ENCODE measurements at places on chromosomes 7 and 10.

DNA sequence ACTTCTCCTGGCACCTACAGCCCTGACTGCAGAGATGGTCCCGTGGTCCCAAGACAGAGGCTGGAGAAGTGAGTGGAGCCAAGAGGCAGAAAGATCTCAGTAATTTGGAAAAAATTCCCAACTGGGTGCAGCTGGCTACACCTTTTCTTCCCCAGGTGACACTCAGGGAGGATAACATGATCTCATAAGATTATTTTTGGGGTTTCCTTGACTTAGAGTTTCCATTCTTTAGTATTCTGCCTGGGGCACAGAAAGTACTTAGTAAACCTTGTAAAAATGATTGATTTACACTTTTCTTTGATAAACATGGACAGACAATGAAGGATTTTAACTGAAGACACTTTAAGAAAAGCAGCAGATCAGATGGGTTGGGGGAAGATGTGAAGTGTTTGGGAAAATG is 38.6 kb downstream of the HECW1 start:
- no peaks in the 10 kb centered on the region for H3K4me1 ChIP-seq
- H3K27ac ChIP-seq, result no peak overlapping the region
- H3K36me3 ChIP-seq, result no peaks in the 10 kb centered on the region
- no peaks in the 10 kb centered on the region for H3K27me3 ChIP-seq

- H3K4me3 ChIP-seq, result no peak overlapping the region
- peaks cover 10% of the 10 kb centered on the region for H3K4me1 ChIP-seq
- H3K27me3 ChIP-seq, result peaks cover 4% of the 10 kb centered on the region
Observed at GRCh38 chr7:12623885-12624498, 53.5 kb downstream of the SCIN start.

DNA sequence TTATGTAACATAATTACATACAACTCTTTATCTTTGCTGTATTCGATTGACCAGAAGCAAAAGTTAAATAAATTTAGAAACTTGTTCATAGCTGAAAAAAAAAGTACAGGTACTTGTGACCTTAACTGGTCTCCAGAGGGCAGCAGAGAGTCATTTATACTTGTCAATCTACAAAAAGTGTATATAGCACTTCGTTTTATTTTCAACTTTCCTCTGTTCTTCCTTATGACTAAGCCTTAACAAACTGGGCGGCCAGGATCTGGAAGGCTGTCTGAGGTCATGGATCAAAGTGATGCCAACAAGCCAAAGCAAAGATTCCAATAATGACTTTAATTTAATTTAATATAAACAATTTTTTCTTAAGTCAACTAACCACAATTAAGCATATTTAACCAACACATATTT is 29.8 kb downstream of the C10orf67 start:
- no peaks in the 10 kb centered on the region for H3K36me3 ChIP-seq
- no peaks in the 10 kb centered on the region for H3K4me1 ChIP-seq
- DNase-seq, result no peak
- no peak overlapping the region for H3K4me3 ChIP-seq
- H3K27me3 ChIP-seq, result no peaks in the 10 kb centered on the region

- H3K4me1 ChIP-seq, result peaks cover 21% of the 10 kb centered on the region
- peaks cover 2% of the 10 kb centered on the region for H3K27me3 ChIP-seq
- DNase-seq, result no peak
- H3K27ac ChIP-seq, result no peak overlapping the region
- no peak overlapping the region for H3K4me3 ChIP-seq
Observed at GRCh38 chr10:13740461-13740860, 153.7 kb downstream of the PRPF18 start.

- no peak for DNase-seq
- no peaks in the 10 kb centered on the region for H3K4me1 ChIP-seq
- no peaks in the 10 kb centered on the region for H3K36me3 ChIP-seq
- no peak overlapping the region for H3K4me3 ChIP-seq
- no peak overlapping the region for H3K27ac ChIP-seq
Observed at GRCh38 chr10:22758867-22759266, 44.5 kb upstream of the PIP4K2A start.

DNA sequence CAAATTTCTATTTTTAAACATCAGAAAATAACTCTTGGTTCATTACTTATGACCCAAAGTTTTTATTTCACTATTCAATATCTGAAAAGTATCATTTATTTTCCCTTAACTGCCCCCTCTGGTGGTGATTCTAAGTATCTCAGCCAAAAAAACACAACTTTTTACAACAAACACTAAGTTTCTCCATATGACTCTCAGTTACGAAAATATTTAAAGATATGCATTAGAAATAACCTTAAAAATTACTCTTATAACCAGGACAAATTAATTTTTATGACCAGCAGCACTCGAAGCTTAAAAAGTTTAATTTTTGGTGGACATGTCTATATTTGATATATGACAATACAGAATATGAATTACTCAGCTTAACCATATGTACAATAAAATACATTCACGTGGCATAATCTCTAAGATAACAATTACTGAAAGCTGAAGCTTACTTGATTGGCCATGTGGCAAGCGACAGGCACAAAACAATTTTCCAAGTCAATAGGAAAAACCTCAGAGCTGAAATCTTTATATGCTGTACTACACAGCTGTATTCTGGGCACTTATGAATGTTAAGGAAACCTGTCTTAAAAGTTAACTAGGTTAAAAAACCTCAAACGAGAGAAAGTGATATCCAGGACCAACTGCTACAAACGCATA is 2.3 kb downstream of the HNRNPA2B1 start:
- peaks cover 10% of the 10 kb centered on the region for H3K36me3 ChIP-seq
- peaks cover 20% of the 10 kb centered on the region for H3K4me1 ChIP-seq
- H3K27ac ChIP-seq, result peak overlapping the region; percentile 100

- peaks cover 1% of the 10 kb centered on the region for H3K27me3 ChIP-seq
- no peak overlapping the region for H3K4me3 ChIP-seq
- H3K4me1 ChIP-seq, result no peaks in the 10 kb centered on the region
- no peak overlapping the region for H3K27ac ChIP-seq
Observed at GRCh38 chr10:47353351-47353750, 5.2 kb downstream of the RBP3 start.

DNA sequence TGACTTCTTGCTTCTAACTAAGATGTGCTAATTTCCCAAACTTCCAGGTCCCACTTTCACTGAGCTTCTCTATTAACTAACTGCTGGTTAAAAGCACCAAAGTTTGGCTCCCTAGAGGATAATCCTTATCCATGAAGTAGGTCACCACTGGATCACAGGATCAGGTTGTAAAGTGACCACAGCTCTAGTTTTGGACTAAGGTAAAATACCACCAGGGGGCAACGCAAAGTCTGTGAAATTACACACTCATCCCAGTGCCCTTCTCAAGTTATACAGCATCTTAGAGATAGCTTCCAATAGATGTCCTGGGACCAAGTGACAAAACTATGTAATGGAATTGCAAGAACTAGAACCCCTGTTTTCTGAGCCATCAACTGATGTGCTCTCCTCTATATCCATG is 116.4 kb upstream of the ASAH2 start:
- no peaks in the 10 kb centered on the region for H3K4me1 ChIP-seq
- no peak for DNase-seq
- H3K27me3 ChIP-seq, result no peaks in the 10 kb centered on the region
- no peak overlapping the region for H3K4me3 ChIP-seq

GRCh38 chr10:66209025-66209424 is 716.8 kb upstream of the LRRTM3 start:
- H3K36me3 ChIP-seq, result no peaks in the 10 kb centered on the region
- H3K4me3 ChIP-seq, result no peak overlapping the region
- H3K27ac ChIP-seq, result no peak overlapping the region

DNA sequence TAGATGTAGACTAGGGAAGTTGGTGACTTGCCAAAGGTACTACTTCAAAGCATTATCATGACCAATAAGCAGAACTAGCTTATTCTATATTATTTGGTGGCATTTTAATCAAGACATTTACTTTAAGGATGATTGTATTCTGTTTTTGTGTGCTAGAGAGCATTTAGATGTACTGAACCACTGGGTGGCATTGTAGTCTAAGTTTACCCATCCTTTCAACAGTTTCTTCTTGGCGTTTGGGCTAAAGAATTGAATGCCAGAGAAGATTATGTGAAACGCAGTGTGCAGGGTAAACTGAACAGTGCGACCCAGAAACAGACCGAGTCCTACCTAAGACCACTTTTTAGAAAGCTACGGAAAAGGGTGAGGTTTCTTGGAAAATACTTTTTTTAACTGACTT is 26.8 kb downstream of the PRPF18 start:
- no peaks in the 10 kb centered on the region for H3K27me3 ChIP-seq
- DNase-seq, result no peak
- H3K27ac ChIP-seq, result no peak overlapping the region
- peaks cover 4% of the 10 kb centered on the region for H3K4me1 ChIP-seq
- H3K4me3 ChIP-seq, result no peak overlapping the region

GRCh38 chr10:123501148-123501547 is 165.0 kb upstream of the GPR26 start:
- peaks cover under 1% of the 10 kb centered on the region for H3K36me3 ChIP-seq
- no peak overlapping the region for H3K4me3 ChIP-seq
- DNase-seq, result no peak
- H3K27me3 ChIP-seq, result peaks cover 3% of the 10 kb centered on the region

DNA sequence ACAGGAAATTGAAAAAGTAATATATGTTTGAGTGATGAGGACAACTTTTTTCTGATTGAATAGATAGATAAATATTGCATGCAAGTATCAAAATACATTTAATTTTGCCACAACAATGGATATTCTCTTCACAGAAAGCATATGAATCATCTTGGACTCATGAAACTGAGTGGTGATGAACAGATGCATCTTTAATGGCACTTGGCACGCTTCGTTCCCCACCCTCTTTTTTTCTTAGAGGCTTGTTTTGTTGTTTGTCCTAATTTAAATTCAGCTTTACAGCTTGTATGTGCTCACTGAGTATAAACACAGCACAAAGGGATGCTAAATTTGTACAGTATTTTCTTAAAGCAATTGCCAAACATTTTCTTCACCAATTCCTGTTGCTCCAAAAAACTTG is 145.0 kb upstream of the YAE1 start:
- H3K4me3 ChIP-seq, result no peak overlapping the region
- DNase-seq, result no peak
- H3K27ac ChIP-seq, result no peak overlapping the region
- no peaks in the 10 kb centered on the region for H3K27me3 ChIP-seq
- H3K4me1 ChIP-seq, result peaks cover 2% of the 10 kb centered on the region

GRCh38 chr10:103739039-103739764 is 116.2 kb downstream of the SH3PXD2A start:
- no peak overlapping the region for H3K4me3 ChIP-seq
- peaks cover 5% of the 10 kb centered on the region for H3K27me3 ChIP-seq
- H3K4me1 ChIP-seq, result peaks cover 5% of the 10 kb centered on the region
- H3K36me3 ChIP-seq, result no peaks in the 10 kb centered on the region
- H3K27ac ChIP-seq, result no peak overlapping the region

DNA sequence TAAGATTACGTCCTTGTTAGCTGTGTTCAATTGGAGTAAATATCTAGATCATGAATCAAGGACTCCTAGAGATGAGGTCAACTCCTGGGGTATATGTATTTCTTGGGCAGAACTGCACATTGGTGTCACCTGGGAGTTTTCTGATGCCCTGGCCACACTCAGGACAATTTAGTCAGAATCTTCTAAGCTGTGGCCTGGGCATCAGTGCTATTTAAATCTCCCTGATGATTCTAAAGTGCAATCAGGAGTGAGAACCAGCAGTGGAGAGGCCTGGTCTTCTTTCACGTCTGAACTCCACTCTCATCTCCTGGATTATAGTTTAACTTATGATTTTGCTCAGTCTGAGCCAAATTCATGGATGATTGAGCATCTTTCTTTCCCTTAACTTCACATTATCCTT is 218.0 kb downstream of the BMPER start:
- no peak overlapping the region for H3K27ac ChIP-seq
- no peak overlapping the region for H3K4me3 ChIP-seq
- H3K36me3 ChIP-seq, result peaks cover 22% of the 10 kb centered on the region
- H3K4me1 ChIP-seq, result peaks cover 6% of the 10 kb centered on the region
- H3K27me3 ChIP-seq, result peaks cover 2% of the 10 kb centered on the region
- DNase-seq, result no peak

DNA sequence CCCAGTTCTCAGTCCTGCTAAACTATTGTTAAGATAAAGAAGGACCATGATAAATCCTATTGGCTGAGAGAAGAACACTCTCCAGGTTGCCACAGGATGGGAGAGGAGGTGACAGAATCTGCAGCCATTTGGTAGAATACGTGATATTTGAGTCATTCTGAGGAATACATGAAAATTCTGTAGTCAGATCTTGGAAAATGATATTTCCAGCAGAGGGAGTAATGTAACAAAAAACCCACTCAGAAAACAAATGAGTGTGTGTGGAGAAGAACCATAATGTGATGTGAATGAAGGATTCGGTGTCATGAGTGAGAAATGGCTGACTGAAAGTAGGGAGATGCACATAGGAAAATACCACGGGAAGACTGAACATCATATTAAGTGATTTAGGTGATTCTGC is 128.5 kb upstream of the PFKP start:
- no peak overlapping the region for H3K4me3 ChIP-seq
- DNase-seq, result no peak
- no peak overlapping the region for H3K27ac ChIP-seq
- peaks cover 4% of the 10 kb centered on the region for H3K36me3 ChIP-seq

GRCh38 chr7:130147710-130148325 is 57.4 kb downstream of the TMEM209 start:
- peak overlapping the region; percentile 39 for H3K27ac ChIP-seq
- no peaks in the 10 kb centered on the region for H3K36me3 ChIP-seq
- peaks cover 9% of the 10 kb centered on the region for H3K4me1 ChIP-seq
- DNase-seq, result no peak
- no peak overlapping the region for H3K4me3 ChIP-seq

DNA sequence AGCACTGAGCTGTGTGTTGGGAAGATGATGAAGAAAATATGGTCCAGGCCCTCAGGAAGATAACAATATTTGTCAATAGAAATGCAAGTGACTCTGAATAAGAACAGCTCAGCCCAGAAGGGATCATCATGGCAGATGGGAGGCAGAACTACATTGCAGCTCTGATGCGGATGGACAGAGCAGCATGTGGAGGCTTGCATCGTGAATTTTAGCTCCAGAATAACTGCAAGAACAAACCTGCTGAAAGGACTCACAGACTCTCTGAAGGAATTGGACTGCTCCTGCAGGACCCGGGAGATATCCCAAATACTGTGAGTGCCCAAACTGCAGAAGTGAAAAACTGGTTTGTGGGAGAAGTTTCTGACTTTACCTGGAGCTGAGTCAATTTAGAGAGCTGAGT is 80.6 kb upstream of the LAMB4 start:
- H3K27me3 ChIP-seq, result peaks cover 4% of the 10 kb centered on the region
- H3K27ac ChIP-seq, result no peak overlapping the region

DNA sequence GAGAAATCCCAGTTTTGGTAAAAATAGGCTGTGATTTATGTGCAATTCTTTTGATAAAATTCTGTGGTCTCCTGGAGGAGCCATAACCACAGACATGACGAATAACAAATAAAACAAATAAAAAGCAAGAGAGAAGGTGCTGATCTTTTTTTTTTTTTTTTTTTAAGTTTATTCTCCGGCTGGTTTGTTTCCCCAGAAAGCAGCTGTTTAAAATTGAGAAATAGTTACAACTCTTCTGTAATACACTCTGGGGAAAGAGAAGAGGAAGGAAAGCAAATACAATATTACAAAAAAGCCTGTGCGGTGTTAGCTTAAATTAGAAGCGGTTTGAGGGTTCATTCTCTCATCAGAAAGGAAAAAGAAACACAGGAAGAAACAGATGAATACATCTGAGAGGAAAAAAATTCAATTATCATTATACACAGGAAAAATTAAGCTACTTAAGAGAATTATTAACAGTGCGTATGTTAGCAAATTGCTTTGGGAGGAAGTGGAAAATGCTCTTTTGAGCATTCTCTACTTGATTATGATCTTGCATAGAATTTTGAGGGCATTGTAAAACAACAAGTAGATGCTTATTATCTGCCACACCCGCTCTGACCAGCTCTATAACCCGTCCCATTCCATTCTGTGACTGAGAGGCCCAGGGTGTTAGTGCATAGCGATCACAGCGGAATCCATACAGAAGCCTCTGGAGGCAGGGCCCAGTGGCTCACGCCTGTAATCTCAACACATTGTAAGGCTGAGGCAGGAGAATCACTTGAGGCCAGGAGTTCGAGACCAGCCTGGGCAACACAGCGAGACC is 40.6 kb upstream of the WAC start:
- H3K27ac ChIP-seq, result no peak overlapping the region
- no peak overlapping the region for H3K4me3 ChIP-seq
- no peaks in the 10 kb centered on the region for H3K4me1 ChIP-seq
- no peaks in the 10 kb centered on the region for H3K36me3 ChIP-seq

Data from glutamatergic neuron (in vitro differentiated cells).